PC-9 (cell line): ENCODE measurements at places on chromosomes 1 and 21. TPM values are rescaled to one million over a fixed set of nuclear protein-coding genes. Genes with fewer than 3 reads are reported as not detected.
A peak's percentile ranks its signal among the peaks of the same experiment; 100 is the strongest.

The TSPAN2 gene
- 26.5 and 36.1 TPM in 2 replicates for total RNA-seq

- H3K36me3 ChIP-seq: peaks cover 5% of the 10 kb centered on the region; the same call in 1 of the 2 replicates
- H3K4me3 ChIP-seq: peak overlapping the region; percentile 69; the same call in 1 of the 2 replicates
- peaks cover 29% of the 10 kb centered on the region for H3K4me1 ChIP-seq
These were observed 1.2 kb downstream of the MCM3AP start for GRCh38 chr21:46284077-46284644.

DNA sequence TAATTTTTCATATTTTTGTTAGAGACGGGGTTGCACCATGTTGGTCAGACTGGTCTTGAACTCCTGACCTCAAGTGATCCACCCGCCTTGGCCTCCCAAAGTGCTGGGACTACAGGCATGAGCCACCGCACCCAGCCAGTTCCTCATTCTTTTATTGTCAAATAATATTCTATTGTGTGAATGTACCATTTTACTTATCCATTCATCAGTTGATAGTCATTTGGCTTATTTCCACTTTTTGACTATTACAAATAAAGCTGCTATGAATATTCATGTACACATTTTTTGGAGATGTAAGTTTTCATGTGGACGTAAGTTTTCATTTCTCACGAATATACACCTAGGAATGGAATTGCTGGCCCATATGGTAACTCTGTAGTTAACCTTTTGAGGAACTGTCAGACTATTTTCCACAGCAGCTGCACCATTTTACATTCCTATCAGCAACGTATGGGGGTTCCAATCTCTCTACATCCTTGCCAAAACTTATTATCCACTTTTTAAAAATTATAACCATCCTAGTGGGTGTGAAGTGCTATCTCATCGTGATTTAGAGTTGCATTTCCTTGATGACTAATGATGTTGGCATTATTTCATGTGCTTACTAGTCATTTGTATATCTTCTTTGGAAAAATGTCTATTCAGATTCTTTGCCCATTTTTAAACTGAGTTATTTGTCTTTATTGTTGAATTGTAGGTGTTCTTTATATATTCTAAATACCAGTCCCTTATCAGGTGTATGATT lies 12.7 kb downstream of the PACC1 start:
- peaks cover 19% of the 10 kb centered on the region for H3K4me1 ChIP-seq
- no peaks in the 10 kb centered on the region for H3K27me3 ChIP-seq
- H3K27ac ChIP-seq: peak overlapping the region; percentile 94
- peak; percentile 60 for DNase-seq
- H3K4me3 ChIP-seq: no peak overlapping the region
- H3K36me3 ChIP-seq: peaks cover 35% of the 10 kb centered on the region

DNA sequence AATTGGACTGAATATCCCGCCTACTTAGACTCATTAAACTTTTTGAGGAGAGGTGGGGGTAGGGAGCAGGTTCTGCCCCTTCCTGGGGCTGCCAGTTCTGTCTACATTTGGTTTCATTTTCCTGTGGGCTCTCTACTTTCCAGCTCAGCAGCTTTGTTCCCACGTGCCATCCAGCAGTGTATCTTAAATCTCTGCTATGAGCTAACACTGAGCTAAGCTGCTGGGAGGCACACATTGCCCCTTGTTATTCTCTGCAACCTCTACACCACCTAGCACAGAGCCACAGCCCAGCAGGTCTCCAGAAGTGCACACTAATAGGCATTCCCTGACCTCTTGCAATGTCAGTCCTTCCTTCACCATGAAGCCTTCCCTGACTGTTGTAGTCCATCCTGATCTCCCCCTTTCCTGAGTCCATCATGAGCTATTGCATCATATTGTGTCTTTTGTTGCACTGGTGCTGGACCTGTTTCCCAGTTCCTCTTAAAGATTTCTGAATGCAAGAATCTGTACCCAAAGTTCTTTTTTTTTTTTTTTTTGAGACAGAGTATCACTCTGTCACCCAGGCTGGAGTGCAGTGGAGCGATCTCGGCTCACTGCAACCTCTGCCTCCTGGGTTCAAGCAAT lies 28.7 kb upstream of the NRDC start:
- no peak overlapping the region for H3K27ac ChIP-seq
- H3K36me3 ChIP-seq: no peaks in the 10 kb centered on the region
- no peak for DNase-seq
- H3K4me1 ChIP-seq: no peaks in the 10 kb centered on the region
- no peak overlapping the region for H3K4me3 ChIP-seq

The OPTC gene
- not detected in 2 replicates for total RNA-seq

The TMEM79 gene
- 10.4 and 12.8 TPM in 2 replicates for total RNA-seq
